GM12865 (cell line): ENCODE measurements at places on chromosomes 2 and 18.

DNA sequence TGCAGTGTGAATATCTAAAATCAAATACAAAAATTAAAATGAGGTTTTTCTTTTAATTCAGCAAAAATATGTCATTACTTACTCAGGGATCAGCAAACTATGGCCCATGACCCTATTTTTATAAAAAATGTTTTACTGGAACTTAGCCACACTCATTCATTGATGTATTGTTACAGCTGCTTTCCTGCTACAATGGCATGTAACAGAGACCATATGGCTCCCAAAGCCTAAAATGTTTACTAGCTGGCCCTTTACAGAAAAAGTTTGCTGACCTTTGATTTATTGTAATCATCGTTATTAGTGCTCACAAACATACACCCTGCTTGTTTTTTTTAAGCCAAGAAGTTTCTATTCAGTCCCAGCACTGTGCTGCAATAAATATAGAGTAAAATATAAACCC lies 120.3 kb downstream of the PLA2R1 start:
- DNase-seq: no peak

GRCh38 chr2:151973901-151974199 lies 125.0 kb downstream of the CACNB4 start:
- peak; percentile 31 for DNase-seq

DNA sequence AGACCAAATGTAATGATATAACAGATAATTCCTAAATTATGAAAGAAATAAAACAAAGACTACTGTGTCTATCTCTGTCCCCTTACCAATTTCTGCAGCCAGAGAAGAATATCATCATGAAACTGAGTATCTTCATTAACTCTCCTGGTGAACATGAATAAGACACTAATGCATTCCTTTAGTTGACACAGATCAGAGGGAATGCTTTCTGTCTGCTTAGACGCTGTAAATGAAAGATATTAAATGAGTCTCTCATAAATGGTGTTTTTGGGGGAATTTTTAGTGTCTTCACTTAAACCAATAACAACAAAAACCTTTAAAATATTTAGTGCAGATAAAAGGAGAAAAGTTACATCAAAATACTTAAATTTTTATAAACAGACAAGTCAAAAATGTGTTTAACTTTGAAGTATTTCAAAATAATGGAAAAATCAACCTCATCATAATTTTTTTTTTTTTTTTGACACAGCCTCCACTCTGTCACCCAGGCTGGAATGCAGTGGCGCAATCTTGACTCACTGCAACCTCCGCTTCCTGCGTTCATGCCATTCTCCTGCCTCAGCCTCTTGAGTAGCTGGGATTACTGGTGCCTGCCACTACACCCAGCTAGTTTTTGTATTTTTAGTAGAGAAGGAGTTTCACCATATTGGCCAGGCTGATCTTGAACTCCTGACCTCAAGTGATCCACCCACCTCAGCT lies 16.0 kb downstream of the EPG5 start:
- DNase-seq: no peak

DNA sequence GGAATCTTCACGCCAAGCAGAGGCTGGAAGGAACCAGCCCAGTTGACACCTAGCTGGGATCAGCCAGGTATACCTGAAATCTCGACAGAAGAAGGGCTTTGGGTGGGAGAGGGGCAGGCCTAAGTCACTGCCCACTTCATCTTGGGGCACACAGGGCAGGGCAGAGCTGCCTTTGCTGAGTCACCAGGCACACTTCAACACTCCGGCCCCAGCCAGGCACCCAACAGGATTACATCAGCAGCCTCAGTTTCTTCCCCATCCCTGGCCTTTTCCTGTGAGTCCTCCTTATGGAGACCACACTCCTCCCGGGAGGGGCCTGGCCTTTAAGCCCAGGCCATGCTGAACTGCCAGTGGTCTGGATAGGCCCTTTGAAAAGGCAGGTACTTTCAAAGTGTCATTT lies 201.7 kb upstream of the HS6ST1 start:
- no peak for DNase-seq

DNA sequence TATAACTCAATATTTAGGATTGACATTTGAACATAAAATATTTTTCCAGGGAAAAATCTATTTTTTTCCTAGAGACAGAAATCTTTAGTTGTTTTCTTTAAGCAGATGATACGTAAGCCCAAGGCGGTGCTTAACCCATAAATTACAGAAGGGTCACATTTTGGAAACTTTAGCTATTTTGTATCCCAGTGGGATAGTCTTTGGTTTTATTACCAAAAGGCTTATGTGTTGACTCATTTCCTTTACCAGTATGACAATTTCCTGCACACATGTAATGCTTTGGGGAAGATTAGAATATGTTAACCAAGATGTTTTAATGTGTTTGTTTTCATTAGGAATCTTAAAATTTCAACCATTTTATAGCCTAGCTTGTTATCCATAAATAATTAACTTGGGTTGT lies 24.8 kb downstream of the DYNC1I2 start:
- DNase-seq: no peak

DNA sequence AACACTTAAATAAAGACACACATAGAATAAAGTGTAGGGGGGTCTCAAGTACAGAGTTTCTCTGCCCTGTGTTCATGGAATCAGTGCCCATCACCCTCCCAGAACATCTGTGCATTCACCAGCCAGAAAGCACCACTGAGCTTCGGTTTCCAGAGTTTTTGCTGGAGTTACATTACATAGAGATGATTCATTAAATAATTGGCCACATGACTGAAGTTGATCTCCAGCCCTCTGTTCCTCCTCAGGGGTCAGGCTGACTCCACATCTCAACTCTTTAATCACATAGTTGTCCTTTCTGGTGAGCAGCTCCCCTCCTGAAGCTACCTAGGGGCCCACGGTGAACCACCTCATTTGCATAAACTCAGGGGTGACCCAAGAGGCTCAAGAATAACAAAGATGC lies 129.8 kb downstream of the METTL4 start:
- no peak for DNase-seq

GRCh38 chr2:26697425-26697824 lies 4.9 kb downstream of the KCNK3 start:
- no peak for DNase-seq

GRCh38 chr18:59139291-59139614 lies 431 bp upstream of the SEC11C start:
- peak; percentile 95 for DNase-seq

- no peak for DNase-seq
Measured at GRCh38 chr2:231270221-231271114, 72.0 kb downstream of the ARMC9 start.

- DNase-seq: no peak
Measured at GRCh38 chr2:101627285-101628029, 70.0 kb upstream of the MAP4K4 start.

- no peak for DNase-seq
Measured at GRCh38 chr18:13540477-13541182, 185.7 kb downstream of the FAM210A start.

DNA sequence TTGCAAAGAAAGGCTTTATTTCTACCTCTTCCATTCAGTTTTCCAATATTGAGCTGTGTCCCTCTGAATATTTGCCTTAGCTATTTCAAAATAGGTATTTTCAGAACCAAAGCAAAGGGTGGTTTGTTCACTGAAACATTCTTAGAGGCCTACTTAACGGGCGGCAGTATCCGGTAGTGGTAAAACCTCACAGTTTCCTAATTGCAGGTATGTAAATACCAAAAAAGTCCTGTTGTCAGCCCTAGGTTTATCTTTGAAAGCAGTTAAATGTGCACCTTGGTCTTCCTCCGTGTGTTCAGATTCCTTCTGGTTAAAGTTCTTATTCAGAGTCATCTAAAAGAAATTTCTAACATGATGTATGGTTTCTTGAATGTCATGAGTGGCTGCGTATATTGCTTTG lies 38.9 kb downstream of the CCNT2 start:
- no peak for DNase-seq

- no peak for DNase-seq
Measured at GRCh38 chr2:201709049-201709448, 10.6 kb upstream of the MPP4 start.

DNA sequence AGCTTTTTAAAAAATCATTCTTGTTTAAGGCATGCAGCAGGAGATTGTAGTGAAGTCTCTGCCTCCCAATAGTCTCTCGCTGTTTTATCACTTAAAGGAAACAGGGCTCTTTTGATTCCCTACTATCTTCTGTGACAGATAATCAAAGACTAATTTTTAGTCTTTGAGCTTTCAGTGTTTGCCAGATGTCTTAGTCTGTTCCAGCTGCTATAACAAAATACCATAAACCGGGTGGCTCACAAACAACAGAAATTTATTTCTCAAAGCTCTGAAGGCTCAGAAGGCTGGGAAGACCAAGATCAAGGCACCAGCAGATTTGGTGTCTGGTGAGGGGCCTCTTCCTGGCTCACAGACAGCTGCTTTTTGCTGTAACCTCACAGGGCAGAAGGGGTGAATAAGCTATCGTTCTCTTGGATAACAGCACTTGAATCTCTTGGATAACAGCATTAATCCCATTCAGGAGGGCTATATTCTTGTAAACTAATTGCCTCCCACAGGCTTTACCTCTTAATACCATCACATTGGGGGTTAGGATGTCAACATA lies 37.8 kb upstream of the STAT4 start:
- DNase-seq: no peak

GRCh38 chr2:197641666-197642065 lies 33.7 kb downstream of the RFTN2 start:
- DNase-seq: no peak

- DNase-seq: no peak
Measured at GRCh38 chr2:184938221-184938985, 340.1 kb downstream of the ZNF804A start.

- DNase-seq: no peak
Measured at GRCh38 chr2:27956888-27957287, 66.4 kb downstream of the BABAM2 start.

DNA sequence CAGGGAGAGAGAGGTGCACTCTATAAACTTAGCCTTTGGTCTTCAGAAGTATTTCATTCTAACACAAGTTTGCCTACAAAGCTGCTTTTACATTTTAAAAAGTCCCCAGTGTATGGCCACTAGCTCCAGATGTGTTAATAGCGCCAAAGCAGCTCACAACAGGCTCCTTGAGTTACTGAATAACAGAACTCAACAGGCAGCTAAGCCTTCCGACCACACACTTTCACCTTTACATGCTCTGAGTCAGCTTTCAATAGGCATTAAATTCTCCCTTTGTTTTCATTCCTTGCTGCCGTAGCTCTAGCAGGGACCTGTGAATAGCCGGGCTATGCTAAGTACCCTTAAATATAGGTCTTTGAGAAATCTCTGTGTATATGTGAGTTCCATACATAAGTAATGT lies 262.8 kb upstream of the PARD3B start:
- no peak for DNase-seq

DNA sequence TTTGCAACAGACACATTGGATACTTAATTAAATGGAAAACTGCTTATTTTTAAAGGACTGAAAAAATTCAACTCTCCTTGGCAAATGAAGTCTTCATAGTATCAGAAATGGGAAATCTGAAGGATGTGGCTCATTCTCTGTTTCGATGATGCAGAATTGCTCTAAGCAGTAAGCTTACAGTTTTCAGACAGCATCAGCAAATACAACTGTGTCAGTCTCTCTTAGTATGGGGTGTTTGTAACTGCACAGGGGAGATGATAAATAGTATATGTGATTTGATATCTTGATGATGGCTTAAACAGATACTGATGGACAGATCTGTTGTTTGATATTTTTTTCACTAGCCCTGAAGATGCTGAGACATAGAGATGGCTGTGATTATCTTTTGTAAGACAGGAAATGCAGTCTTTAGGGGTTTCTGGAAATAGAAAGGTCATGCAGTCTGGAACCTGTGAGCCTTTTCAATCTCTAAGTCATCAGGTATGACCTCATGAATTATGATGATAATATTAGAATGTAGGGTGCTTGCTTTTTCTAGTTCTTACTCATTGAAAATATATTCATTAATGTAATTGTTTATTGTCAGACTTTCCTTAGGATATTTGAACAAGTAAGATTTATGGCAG lies 84.2 kb downstream of the SLC4A10 start:
- DNase-seq: no peak

DNA sequence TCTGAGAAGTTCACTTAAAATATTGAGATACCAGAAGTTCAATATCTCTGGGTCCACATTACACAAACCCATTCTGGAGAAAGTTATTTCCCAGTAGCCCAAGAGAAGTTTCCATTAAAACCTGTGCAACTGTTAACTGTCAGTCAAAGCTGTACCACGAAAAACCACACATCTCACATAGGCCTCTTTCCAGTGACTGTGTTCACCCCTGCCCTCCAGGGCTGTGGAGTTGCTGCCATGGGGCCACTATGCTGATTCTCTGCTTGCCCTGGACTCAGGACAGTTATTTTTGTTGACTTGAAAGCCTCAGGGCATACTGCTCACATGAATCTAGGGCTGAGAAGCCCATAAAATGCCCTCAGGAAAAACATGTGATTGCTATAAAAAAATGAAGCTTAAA lies 153.8 kb downstream of the PIEZO2 start:
- DNase-seq: no peak

- no peak for DNase-seq
Measured at GRCh38 chr2:84299211-84299775, 159.8 kb downstream of the SUCLG1 start.

DNA sequence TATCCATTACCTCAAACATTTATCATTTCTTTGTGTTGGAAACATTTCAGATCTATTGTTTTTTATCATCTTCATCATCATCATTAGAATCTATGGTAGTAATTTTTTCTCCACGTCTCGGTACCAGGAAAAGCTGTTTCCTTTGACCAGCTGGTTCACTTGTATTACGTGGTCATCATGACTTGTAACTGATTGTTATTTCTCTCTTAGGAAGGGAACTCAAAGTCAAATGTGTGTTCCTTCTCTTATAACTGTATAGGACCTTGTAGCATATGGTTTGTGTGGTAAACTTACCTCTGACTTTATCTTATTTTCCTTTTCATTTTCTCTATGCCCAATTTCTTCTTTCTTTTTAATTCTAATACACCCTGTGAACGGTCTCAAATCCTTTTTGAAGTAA lies 16.5 kb downstream of the NCOA1 start:
- no peak for DNase-seq

DNA sequence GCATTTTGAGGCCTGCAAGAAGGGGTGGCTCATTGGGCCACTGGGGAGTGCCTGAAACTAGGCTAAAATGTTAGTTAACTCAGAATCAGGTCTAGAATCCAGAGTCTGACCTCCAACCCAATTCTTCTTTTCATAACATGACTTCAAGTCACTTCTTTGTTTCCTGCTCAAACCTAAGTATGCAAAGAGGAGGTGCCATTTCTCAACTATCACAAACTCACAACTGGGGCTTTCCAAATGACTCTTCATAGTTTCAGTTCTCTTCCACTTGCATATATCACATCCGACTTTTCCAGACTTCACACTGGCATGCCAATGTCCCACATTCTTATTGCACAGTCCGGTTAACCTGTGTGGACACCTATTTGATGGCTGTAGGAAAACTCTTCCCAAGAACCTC lies 211.6 kb downstream of the TCF4 start:
- DNase-seq: peak; percentile 77
